ENCODE measurements at places on chromosomes 3 and 15.

- no peak for DNase-seq
Measured at GRCh38 chr15:33021806-33022389, 172.6 kb downstream of the FMN1 start.

GRCh38 chr3:149604125-149604875 is 53.5 kb downstream of the WWTR1 start:
- DNase-seq = no peak

- DNase-seq = no peak
Measured at GRCh38 chr3:106261396-106261795, 392.6 kb upstream of the CBLB start.

DNA sequence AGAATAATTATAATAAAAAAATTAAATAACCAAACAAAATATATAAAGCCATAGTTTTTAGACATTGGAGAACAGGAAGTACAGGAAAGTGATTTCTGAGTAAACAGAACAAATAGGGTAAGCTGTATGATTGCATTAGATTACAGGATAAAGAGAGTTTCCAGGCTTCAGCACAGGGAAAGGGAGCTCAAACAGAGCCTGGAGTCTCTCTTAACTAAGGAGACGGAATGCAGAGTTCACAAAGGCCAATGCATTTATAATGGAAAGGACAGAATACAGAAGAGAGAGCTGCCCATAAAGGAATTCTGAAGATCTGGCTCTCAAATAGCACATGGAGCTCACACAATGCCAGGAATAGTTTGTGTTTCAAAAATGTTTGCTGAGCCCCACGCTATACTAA is 42.0 kb upstream of the OTOL1 start:
- no peak for DNase-seq

- DNase-seq = no peak
Measured at GRCh38 chr3:72924055-72924454, 36.2 kb downstream of the GXYLT2 start.

DNA sequence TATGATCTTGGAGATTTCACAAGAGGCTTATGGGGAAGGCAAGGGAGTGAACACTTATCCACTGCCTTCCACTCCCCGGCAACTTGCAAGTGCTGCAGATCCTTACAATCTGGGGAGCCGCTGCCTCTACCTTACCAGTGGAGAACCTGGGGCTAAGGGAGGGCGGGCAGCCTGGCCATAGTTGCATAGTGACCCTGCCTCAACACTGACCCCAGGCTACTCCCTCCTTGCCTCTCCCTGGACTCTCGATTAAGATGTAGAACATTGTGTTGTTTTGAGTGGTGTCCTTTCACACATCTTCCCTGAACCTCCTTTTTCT is 30.6 kb downstream of the SLC6A11 start:
- no peak for DNase-seq

- no peak for DNase-seq
Measured at GRCh38 chr15:58232281-58233065, 94.3 kb downstream of the AQP9 start.

- no peak for DNase-seq
Measured at GRCh38 chr15:62818691-62819090, 223.9 kb upstream of the TPM1 start.

DNA sequence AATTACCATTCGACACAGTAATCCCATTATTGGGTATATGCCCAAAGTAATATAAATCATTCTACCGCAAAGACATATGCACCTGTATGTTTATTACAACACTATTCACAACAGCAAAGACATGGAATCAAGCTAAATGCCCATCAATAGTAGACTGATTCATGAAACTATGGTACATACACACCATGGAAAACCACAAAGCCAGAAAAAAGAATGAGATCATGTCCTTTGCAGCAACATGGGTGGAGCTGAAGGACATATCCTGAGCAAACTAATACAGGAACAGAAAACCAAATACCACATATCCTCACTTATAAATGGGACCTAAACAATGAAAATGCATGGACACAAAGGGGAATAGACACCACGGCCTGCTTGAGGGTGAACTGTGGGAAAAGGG is 11.1 kb upstream of the MCF2L2 start:
- no peak for DNase-seq

DNA sequence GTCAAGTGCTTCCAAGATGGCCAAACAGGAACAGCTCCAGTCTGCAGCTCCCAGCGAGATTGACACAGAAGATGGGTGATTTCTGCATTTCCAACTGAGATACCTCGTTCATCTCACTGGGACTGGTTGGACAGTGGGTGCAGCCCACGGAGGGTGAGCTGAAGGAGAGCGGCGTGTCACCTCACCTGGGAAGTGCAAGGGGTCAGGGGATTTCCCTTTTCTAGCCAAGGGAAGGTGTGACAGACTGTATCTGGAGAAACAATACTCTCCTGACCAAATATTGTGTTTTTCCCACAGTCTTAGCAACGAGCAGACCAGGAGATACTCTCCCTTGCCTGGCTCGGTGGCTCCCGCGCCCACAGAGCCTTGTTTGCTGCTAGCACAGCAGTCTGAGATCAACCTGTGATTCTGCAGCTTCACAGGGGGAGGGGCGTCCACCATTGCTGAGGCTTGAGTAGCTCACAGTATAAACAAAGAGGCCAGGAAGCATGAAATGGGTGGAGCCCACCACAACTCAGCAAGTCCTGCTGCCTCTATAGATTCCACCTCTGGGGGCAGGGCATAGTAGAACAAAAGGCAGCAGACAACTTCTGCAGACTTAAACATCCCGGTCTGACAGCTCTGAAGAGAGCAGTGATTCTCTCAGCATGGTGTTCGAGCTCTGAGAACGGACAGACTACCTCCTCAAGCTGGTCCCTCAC is 293.5 kb upstream of the SUCLG2 start:
- no peak for DNase-seq

DNA sequence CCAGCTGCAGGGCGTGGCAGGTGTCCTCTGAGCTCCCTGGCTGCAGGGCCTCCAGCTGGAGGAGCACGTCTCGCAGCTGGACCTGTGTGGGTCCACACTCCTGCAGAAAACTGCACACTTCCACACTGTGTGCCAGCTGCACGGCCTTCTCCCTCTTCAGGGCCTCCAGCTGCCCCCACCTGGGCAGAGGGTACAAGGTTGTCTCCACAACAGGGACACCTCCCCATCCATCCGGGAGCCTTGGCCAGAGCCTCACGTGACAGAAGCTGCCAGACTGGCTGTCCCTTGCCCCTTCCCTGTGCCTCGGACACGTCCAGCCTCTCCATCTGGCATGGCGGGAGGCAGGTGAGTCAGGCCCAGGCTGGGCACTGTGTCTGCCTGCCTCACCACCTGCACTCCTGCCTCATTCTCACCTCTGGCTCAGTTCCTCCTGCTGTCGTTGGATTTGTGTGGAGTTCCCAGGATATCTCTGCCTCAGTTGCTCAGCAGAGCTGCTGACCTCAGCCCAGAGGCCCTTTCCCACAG is 14.5 kb downstream of the SPTBN5 start:
- no peak for DNase-seq

GRCh38 chr3:126053949-126054569 is 29.9 kb downstream of the SLC41A3 start:
- DNase-seq = no peak

GRCh38 chr3:138944929-138945708 is 1.8 kb downstream of the FOXL2 start:
- no peak for DNase-seq

DNA sequence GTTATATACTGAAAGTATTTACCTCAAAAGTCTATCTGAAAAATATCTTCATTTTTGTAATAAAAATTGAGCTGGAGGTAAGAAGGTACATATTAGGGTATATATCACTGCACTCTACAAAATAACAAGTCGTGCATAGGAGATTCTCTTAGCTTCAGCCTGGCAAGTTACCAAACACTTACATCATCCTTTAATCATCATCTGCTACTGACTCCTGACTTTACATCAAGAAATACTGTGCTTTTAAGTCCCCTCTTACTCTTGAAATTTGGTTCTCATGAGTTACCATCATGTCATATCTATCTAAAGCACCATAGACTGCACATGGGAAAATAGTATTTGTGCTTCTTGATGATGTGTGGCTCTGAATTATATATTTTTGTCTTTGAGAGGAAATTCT is 50.8 kb downstream of the LYSMD4 start:
- no peak for DNase-seq

- no peak for DNase-seq
Measured at GRCh38 chr15:48380198-48380597, 49.0 kb downstream of the DUT start.

DNA sequence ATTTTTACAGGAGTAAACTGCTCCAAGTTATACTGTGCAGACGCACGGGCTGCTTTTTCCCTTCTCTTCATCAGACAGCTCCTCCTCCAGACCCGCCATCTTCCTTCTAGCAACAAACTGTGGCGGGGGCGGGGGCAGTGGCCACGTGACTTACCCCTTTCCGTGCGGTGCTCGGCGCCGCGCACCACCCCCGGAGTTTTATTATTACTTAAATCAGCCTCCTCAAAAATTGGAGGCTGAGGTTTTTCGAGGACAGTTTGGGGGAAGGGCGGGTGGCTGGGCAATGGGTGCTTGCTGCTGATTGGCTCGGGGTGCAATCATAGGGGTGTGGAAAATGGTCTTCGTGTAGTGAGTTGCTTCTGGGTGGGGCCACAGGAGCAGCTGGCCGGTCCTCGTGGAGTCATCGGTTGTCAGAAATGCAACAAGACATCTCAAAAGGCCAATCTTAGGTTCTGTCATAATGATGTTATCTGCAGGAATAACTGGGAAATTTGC is 77.1 kb upstream of the MFGE8 start:
- DNase-seq = no peak

DNA sequence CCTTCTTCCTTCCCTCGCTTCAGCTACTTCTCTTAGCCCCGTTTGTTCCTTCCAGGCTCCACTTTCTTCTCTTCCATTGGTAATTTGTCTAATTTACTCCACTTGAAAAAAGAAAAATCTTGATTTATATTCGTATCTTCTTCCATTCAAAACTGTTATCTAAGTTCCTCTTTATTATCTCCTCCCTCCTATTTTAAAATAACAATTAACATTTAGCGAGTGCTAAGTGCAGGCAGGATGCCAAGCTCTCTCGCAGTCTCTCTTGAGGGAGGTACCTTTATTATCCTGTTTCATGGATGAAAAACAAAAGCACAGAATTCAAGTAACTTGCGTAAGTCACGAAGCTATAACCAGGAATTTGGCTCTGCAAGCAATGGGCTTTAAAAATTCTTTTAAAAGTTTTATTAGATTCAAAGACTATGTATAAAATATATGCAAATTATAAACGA is 418.9 kb upstream of the NAALADL2 start:
- DNase-seq = no peak

- DNase-seq = no peak
Measured at GRCh38 chr3:37712421-37712820, 149.3 kb upstream of the CTDSPL start.

DNA sequence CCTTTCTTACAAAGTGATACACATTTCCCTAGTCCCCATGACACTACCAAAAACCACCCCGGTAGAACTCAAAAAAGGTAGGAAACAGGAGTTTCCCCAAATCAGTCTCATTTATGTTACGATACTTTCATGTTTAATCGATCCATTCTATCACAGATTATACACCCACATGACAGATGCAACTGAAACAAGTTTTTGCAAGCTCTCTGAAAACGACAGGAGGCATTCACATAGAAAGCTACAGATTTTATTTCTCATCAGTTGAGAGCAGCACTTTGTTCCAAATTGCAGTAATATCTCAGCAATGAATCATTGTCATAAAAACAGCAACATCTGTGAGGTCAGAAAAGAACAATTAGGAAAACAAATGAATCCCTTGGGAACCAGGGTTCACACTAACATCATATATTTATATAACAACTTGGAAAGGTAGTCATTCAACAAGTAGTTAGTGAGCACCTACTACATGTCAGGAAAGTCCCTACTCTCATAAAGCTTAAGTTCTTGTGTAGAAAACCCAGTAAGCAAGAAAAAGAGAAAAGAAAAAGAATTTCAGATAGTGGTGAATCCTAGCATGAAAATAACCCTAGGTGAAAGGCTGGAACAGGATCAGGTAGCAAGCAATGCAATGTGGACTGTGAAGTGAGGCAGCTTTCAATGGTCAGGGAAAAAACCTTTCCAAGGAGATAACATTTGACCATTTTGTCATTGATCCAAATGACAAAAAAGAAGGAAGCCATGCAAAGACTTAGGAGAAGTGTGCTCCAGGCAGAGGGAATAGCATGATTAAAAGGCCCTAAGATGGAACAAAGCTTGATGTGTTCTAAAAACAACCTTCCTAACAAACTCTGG is 8.3 kb downstream of the PLD1 start:
- DNase-seq = no peak

- DNase-seq = no peak
Measured at GRCh38 chr15:81097890-81098280, 36.2 kb upstream of the CFAP161 start.

DNA sequence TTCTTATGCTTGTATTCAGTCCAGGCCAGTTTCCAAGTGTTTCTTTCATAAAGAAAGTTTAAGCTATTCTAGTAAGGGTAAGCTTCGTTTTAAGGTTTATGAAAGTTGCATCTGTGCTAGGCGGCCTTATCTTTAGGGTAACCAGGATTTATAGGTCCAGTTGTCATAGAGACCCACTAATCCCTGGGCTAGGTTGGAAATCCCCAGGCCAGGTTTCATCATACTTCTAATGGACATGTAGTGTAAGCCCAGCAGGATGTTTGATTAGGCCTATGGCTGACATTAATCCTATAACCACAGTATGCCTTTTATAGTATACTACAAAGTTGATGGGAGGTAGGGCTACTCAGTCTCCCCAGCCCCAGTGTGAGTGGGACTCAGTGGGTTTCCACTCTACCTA is 312.4 kb downstream of the CACNA2D3 start:
- DNase-seq = no peak

DNA sequence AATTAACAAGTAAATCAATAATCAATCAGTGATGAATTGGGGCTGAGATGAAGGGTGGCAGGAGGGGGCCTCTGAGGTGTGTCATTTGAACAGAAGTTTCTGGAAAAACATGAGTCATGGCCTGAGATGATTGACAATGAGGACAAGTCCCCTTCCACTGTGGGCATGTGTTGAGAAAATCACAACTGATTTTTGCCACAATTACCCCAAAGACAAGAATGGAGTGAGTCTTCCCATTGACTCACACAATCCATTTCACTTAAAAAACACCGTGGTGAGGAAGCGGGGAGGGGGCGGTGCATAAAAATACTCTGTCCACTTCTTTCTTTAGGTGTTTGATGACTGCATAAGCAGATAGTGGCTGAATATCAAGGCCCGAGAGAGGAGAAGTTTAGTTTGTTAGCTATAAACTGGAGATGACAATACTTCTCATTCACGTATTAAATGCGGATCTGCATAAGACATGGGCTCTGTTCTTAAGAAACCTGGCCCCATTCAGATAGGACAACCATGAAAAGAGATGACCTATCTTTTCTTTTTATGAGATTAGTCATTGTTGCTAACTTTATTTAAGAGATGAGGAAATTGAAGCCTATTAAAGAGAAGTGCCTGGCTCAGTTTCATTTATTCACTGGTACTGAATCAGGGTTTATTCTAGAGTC is 34.7 kb downstream of the SHC4 start:
- DNase-seq = no peak
